ENCODE measurements at places on chromosomes 12 and 14.

- peak; percentile 72 for DNase-seq
Observed at GRCh38 chr14:20652996-20653975, 11.8 kb upstream of the OR6S1 start.

DNA sequence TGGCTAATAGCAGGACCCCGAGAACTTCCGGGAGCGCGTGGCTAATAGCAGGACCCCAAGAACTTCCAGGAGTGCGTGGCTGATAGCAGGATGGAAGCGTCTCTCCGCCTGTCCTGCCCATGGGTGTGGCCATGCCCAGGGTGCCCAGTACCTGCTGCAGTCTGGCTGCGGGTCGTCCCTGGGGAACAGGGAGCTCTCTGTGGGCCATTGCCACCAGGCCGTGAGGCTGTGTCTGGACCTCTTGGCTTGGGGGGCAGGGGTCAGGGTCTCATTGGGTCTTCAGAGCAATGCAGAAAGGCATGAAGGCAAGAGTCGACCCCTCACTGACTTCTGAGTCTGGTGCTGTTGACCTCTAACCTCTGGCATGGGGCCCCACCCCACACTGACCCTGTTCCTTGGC, 35.4 kb downstream of the PACS2 start:
- DNase-seq, result no peak

DNA sequence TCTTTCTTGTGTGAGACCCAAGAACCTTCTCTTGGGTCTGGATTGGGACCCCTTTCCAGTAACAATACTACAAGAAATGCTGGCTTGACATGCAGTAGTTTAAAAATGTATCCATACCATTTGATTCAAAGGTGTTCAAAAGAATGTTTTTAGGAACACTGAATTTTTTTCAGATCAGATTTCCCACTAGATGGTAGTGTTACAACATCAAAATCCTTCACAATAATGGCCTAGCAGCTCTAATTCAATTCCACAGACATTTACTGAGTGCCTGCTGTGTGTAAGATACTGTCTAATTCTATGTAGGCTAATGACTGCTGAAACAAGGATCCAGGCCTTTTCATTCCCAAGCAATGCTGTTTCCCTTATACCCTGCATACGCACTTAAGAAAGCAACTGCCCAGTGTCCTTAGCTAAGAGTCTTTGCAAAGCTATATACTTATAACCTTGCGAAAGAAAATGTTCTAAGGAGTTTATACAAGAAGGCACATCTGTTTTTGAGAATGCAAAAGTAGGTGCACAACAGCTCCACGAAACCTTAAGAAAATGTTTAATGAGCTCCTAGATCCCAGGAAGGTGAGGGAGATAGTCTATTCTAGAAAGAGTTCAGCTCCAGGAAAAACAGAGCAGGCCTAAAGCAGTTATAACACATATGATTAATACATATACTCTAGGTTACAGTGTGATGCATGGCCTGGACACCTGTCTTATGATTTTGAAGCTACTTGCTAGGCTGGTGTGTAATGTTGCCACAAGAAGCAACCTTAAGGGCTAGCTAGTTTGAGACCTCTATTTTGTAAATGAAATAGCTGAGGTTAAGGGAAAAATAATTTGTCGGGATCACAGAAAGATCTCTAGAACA, 50.9 kb upstream of the PKP2 start:
- DNase-seq, result no peak

GRCh38 chr12:132580701-132581292, 29.6 kb downstream of the LRCOL1 start:
- DNase-seq, result no peak

DNA sequence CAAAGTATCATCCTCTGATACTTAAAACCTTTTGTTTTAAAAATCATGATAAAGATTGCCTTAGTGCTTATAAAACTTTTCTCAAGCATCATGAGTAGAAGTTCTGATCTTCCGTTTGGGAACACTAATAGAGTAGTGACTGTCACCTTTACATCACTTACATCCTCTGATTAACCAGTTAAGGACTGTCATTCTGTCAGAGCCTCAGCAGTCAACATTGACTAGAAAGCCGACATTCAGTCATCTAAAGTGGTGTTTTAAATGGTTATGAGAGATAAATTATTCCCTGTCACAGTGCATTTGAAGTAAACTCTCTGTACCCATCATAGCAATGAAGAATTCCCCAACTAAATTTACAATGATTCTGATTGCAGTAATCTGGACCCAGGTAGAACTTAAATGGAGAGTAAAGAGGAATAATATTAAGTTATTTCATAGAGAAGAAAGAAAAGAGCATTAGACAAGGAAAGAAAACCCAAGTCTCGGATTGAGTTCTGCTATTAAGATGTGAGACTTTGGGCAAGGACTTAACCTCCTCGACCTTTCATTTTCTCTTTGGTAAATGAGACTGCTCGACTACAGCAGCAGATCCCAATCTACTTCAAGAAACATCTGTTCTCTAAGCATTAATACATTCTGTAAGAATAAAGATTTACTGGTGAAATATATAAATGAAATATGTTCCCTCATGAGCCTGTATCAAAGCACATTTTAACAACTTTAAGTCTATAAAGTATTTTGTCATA, 563.9 kb upstream of the LMO3 start:
- DNase-seq, result no peak

- DNase-seq, result no peak
Observed at GRCh38 chr12:62192180-62192902, 67.9 kb upstream of the USP15 start.

DNA sequence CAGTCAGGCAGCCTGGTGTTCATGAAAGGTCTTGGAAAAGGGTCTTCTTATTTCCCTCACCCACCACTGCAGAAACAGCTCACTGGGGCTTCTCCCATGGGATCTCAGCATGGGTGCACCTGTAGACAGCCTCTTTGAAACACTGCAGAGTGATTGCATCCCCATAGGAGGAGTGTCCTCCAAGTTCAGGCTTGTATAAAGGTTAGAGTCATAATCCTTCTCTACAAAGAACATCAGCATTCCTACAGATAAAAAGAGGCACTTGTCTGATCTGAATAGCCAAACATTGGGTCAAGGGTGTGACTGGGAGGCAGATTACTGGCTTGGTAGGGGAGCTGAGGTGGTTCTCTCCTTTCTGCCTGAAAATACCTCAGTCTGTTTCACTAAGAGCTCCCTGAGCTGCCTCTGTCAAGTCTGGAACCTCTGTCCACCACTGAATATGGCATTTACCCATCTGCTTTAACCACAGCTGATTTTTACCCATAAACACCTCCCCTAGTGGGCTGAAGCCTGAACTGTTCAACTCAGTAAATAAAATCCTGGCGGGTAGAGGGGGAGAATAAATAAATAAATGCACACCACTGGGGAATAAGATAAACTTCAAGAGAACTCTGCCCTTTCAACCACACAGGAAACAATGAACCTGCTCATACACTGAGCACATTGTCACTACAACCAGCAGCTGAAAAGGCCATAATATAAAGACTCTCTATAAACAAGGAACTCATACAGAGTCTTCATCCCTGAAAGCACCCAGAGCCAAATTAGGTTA, 120.7 kb upstream of the SCAF11 start:
- DNase-seq, result no peak

DNA sequence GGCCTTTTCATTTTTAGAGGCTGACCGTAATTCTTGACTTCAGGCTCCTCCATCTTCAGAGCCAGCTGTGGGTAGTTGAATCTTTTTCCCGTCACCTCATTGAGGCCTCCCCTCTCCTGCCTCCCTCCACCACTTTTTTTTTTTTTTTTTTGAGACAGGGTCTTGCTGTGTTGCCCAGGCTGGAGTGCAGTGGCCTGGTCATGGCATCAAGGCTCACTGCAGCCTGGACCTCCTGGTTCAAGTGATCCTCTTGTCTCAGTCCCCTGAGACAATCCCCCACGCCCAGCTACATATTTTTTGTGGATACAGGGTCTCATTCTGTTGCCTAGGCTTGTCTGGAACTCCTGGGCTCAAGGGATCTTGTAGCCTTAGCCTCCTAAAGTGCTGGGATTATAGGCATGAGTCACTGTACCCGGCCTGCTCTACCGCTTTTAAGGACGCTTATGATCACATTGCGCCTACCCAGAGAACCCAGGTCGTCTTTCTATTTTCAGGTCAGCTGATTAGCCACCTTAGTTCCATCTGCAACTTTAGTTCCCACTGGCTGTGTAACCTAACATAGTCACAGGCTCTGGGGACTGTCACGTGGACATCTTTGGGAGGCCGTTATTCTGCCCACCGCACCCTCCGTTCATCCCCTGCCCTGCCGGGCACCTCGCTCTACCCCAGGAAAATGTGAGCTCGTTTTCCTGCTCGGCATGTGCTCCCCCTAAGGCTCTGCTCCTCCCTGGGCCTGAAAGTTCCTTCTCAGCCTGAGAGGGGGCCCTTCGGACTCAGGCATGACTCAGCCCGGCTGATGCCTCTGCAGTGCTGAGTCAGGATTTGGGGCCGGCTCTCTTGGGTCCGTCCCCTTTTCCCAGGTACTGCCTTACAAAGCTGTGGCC, 13.4 kb downstream of the TNFAIP2 start:
- no peak for DNase-seq

DNA sequence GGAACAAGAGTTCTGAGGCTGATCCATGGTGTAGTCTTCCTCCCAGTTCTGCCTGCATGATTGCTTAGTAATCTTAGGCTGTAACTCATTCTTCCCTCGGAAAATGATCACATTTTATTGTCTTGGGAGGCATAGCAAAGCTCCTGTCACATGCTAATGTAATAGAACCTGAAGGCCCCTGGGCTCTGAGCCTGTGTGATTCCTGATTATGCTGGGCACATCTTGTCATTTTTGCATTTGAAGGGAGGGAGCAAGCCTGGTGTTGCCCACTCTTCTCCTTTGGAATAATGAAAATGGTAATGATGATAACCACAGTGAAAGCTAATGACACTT, 215.4 kb downstream of the MSRB3 start:
- no peak for DNase-seq

DNA sequence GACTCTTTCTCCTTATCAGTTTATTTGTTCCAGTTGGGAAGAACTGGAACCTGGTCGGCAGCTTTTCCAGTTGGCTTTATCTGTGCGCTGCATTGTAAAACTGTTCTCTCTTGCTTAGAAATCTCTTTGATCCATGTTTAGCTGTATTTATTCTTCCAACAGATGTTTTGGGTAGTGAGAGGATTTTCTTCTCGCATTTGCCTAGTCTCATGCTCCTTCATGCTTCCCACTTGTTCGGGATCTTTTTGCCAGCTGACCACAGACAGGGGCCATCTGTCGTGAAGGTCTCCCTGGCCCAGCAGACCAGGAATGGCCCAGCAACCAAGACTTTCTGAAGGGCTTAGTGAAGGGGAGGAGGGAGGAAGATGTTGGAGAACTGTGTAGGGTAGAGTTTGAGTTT, 21.6 kb downstream of the NTF3 start:
- no peak for DNase-seq

- peak; percentile 10 for DNase-seq
Observed at GRCh38 chr12:117875744-117876435, 92.9 kb downstream of the KSR2 start.

DNA sequence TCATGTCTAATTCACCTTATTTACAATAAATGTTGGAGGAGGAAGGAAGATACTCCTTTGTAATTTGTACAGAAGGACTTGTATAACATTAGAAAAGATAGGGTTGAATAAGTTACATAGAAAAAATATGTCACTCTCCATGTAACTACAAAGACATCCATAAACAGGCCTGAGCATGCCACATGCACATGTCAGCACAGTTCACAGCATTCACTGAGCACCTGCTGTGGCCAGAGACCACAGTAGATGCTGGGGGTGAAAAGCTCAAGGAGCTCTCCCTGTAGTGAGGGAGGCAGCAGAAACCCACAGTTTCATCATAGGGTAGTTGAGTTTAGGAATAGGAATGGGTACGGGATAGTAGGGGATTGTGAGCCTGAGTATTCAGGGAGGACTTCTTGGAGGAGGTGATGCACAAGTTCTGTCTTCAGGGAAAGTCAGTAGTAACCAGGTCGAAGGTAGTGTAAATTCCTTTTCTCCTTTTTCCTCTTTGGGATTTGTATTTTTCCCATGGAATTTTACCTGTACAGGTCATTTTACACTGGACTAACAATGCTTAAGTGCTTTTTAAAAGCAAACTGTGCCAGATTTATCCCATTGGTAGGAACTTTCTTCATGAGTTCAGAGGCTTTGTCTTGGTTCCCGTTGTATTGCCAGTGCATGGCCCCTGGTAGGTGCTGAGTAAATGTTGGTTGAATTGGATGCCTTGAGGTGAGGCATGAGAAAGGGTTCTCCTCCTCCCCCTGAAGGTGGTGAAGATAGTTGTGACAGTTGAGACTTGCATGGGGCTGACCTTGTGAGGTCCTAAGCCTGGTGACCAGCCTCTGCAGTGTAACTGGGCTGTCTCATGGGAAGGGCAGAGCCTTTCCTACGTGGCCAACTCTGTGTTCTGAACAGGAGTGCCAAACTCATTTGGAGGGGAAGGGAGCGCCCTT, 20.2 kb downstream of the PRKCH start:
- DNase-seq, result no peak

DNA sequence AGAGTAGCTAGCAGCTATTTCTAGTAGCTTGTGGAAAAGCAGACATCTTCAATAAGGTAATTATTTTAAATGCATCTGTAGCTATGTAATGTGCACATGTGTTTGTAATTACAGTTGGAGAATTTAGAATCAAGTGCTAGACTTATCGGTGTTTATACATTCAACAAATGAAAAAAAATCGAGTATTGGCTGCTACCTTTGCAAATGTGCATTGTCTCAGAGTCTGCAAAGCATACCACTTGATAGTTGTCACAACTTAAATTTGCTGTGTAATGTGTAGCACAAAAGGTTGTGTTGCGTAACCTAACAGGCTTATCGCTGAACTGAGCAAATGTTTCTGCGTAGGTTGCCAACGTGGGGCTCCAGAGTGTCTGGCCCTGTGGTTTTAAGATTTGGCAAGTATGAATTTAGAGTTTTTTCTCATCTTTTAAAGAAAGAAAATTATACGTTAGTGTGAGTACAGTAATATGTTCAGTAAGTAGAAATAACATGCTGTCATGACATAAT, 44.3 kb downstream of the TMTC2 start:
- no peak for DNase-seq

DNA sequence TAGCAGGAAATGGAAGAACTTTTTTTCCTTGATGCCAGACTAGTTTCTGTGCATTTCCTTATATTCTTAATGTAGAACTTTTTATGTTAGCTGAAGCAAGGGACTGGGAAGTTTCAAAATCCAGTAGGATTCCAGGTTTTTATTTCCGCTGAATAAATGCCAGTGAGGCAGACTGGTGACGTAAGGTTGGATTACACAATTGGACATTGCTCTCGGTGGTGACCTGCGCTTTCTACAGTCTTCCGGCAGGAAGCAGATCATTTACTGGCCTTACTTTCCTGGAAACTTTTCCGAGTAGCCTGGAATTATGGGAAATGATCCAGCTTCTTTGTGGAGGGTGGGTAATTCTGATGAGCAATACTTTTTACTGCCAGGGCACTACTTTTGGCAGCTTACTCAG, 3.6 kb downstream of the IFT43 start:
- no peak for DNase-seq

- DNase-seq, result no peak
Observed at GRCh38 chr12:21483531-21483930, 17.9 kb downstream of the RECQL start.

GRCh38 chr12:98253207-98254037, 262.0 kb upstream of the TMPO start:
- DNase-seq, result no peak

All from stimulated activated CD4-positive, alpha-beta T cell treated with anti-CD3 and anti-CD28 coated beads, Interleukin-12 subunit alpha, Interleukin-12 subunit beta, amount 100 ng/mL, for 24 hours (primary cell).